Effector memory CD4-positive, alpha-beta T cell (primary cell): ENCODE measurements at places on chromosomes 2 and 18.

DNA sequence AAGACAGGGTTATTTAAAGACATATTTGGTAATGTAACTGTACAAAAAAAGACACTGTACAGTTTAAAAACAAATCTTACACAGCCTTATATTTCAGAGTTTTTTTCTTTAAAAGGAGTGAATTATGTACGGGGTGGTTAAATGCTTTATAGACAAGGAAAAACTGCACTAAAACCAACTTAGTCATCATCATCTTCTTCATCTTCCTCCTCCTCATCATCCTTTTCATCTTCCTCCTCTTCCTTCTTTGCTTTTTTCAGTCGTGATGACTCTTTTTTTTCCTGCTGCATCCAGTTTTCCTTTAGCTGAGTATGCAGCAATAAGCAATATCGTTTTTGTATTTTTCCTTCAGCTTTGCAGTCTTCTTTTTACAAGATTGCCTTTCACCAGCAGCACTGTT is 14.6 kb upstream of the MBOAT2 start:
- H3K4me3 ChIP-seq = no peak overlapping the region
- H3K27ac ChIP-seq = no peak overlapping the region

GRCh38 chr2:229456091-229456490 is 185.0 kb upstream of the PID1 start:
- no peak for DNase-seq
- no peak overlapping the region for H3K27ac ChIP-seq
- no peaks in the 10 kb centered on the region for H3K27me3 ChIP-seq
- H3K36me3 ChIP-seq = no peaks in the 10 kb centered on the region
- no peak overlapping the region for H3K4me3 ChIP-seq
- no peaks in the 10 kb centered on the region for H3K4me1 ChIP-seq

DNA sequence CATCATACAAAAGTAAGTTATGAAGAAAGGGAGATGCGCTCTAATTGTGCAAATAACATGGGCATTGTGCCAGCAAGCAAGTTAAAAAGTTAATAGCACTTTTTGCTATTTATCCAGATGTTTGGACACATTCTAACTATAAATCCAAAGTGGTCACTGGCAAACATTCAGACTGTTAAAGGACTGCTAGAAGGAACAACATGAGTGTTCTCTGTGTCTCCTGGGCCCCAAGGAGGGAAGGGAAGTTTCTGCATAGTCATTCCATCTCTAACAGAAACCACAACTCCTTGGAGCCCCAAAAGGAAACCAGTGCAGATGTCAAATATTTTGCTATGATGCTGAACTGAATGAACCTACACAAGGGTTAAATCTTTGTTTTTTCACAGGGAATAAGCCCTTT is 213.3 kb upstream of the HNRNPA3 start:
- H3K4me1 ChIP-seq = no peaks in the 10 kb centered on the region
- no peak overlapping the region for H3K27ac ChIP-seq

DNA sequence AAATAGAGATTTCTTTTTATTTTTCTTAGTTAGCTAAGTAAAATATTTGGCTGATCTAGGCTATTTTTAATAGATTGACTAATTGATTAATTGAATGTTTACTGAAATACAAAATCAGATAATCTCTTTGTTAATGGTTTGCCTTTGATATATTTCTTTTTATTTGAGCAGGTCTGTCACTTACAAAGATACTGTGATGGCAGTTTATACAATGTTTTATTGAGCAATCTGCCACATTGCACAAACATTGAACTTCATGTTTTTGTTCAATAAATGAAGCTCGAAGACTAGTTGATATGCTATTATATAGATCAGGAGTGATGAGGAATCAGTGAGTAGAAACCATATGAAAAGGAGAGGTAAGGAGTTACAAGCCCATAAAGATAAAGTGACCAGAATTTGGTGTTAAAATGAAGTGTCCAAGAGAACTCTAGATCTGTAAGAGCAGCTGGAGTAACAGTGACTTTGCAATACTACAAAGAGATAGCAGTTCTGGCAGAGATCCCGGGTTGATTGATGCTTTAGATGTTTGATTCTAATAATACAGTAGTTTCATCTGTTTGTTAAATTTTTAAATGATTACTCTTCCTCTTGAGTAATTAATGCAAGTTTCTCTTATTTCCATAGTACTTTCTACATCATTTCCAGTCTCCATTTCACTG is 574.2 kb downstream of the CCDC85A start:
- H3K36me3 ChIP-seq = no peaks in the 10 kb centered on the region
- no peak overlapping the region for H3K27ac ChIP-seq
- H3K4me3 ChIP-seq = no peak overlapping the region
- H3K27me3 ChIP-seq = no peaks in the 10 kb centered on the region
- no peaks in the 10 kb centered on the region for H3K4me1 ChIP-seq
- no peak for DNase-seq

GRCh38 chr2:105406221-105406620 is 7.4 kb upstream of the FHL2 start:
- H3K27me3 ChIP-seq = no peaks in the 10 kb centered on the region
- H3K4me3 ChIP-seq = no peak overlapping the region
- no peaks in the 10 kb centered on the region for H3K36me3 ChIP-seq
- DNase-seq = no peak

DNA sequence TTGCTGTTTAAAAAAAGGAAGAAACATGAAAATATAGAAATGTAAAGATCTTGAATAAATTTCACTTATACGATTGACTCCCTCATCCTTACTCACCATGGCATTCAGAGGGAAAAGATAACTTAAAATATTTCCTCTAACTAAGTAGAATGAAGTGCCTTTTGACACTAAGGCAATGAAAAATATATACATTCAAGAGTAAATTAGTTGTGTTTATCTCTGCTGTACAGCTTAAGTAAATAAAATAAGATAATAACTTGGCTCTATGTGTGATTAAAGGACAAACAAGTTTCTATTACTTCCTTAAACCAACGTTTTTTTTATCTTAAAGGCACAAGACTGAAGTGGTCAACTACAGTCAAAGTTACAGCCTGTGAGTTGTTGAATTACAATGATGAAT is 142.3 kb upstream of the LRRTM4 start:
- no peaks in the 10 kb centered on the region for H3K27me3 ChIP-seq
- H3K36me3 ChIP-seq = no peaks in the 10 kb centered on the region
- no peaks in the 10 kb centered on the region for H3K4me1 ChIP-seq
- H3K4me3 ChIP-seq = no peak overlapping the region
- no peak overlapping the region for H3K27ac ChIP-seq
- DNase-seq = no peak

DNA sequence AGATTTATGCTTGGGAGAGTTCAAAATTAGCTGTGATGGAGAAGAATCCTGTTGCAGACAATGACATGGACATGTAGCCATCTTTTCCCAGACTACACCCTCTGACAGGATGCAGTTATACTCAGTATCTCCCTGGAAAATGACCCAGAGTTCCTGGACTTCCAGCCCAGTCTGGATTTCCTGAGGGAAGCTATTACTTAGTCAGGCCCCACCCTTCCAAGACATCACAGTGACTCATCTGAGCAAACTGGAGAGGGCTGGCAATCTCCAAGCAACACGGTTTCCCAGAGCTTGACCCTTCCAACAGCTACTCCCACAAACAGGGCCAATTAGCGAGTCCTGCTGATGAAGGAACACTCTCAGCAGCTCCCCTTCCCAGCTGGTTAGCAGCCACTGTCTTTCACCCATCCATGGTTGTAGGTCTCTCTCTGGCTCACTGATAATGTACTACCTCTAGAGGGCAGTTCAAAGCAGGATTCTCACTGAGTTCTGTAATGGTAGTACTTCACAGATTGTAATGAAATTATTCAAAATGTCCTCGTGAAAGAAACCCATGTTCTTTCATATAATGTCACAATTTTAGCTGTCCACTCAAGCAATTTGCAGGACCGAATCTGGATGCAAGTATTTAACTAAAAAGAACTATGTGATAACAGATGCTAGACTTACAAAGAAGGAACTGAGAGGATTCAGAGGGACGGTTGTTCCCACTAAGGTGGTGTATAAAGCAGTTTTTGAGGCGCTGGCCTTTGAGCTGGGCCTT is 110.2 kb downstream of the MDH1 start:
- no peak for DNase-seq
- no peaks in the 10 kb centered on the region for H3K36me3 ChIP-seq
- no peak overlapping the region for H3K4me3 ChIP-seq
- no peaks in the 10 kb centered on the region for H3K4me1 ChIP-seq
- no peak overlapping the region for H3K27ac ChIP-seq

- no peak for DNase-seq
- H3K36me3 ChIP-seq = peaks cover 18% of the 10 kb centered on the region
- no peak overlapping the region for H3K27ac ChIP-seq
- H3K4me1 ChIP-seq = no peaks in the 10 kb centered on the region
Measured at GRCh38 chr2:223915071-223915470, 30.1 kb downstream of the WDFY1 start.
